Activated naive CD4-positive, alpha-beta T cell (primary cell): ENCODE measurements at places on chromosomes 1 and 21.

GRCh38 chr1:86155807-86156565 lies 586 bp downstream of the COL24A1 start:
- no peak for DNase-seq

DNA sequence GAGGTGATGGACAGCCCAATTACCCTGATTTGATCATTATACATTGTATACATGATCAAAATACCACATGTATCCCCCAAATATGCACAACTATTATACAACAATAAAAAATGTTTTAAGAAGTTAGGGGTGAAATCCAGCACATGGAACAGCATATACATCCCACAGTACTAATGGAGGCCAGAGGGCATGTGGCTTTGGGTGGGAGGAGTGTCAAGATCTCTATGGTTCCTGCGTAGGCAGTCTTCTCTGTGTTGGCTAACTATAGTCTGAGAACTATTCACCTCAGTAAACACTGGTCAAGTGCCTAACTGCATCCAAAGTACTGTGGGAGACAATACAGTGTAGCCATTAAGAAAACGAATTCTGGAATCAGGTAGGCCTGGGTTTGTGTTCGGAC lies 74.1 kb downstream of the GADD45A start:
- DNase-seq: no peak

DNA sequence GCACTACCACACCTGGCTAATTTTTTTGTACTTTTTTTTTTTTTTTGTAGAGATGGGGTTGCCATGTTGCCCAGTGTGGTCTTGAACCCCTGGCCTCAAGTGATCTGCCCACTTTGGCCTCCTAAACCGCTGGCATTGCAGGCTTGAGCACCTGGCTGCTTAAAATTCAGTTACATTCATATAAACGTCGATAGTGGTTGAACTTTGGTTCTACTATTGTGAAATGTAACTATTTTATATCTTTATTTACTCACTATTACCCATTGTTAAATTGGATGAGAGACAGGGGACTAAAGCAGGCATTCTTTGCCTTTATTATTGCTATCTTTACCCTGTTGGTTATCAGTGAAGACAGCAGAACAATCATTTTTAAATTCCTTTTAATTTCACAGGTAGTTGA lies 6.2 kb downstream of the SNX27 start:
- DNase-seq: no peak

DNA sequence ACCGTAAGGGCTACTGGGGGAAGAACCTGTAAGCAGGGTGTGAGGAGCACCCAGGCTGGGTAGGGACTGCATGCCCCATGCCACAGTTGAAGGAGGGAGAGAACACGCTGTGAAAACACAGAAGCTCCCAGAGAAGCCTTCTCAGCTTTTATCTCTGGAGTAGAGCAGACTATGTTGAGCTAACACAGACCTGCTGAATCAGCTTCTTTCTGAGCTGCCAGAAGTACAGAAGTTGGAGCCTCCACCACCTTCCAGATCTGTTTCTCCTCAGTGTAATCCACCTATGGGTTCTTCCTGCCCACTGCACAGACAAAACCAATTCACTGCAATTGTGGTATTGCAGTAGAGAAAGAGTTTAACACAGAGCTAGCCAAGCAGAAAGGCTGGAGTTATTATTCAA lies 5.4 kb downstream of the YBEY start:
- DNase-seq: no peak

DNA sequence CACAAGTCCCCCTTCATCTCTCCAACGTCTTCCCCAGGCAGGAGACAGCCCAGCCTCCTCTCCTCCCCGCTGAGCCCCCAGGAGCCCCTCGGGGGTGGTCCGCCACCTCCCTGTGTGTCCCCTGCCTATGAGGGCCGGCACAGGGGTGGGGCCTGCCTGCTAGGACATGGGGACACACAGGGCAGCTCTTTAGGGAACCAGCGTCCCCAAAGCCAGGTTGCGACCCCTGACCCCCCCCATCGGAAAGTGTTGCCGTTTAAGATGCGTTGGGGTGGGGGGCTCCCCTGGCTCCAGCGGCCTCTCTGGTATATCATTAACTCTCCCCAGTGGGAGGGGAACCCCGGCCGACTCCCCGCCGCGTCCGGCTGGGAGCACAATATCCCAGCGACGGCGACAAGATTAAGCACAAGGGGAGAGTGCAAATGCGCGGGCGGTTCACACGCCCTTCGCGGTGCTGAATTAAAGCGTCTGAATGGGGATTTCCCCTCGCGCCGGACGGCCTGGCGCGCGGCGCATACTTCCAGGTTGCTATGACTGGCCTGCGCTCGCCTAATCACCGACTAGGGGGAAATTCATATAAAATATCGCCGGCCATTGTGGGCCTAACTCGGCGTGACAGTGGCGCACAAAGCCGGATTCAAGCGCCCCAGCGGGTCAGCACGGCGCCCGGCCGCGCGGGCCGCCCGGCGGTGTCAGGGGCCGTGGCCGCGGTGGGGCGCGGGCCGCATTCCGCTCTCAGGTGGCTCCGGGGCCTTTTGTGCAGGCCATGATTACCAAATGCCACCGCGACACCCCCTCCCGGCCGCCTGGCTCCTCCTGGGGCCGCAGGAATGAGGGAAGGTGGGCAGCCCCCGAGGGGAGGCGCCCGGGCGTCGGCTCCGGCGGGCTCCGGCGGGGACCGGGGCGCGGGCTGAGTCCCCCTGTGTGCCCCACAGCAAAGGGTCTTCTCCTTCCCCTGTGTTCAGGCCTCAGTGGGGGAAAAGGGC lies 30.9 kb downstream of the WNT3A start:
- DNase-seq: no peak

GRCh38 chr1:180962178-180962577 lies 49.5 kb downstream of the KIAA1614 start:
- no peak for DNase-seq

DNA sequence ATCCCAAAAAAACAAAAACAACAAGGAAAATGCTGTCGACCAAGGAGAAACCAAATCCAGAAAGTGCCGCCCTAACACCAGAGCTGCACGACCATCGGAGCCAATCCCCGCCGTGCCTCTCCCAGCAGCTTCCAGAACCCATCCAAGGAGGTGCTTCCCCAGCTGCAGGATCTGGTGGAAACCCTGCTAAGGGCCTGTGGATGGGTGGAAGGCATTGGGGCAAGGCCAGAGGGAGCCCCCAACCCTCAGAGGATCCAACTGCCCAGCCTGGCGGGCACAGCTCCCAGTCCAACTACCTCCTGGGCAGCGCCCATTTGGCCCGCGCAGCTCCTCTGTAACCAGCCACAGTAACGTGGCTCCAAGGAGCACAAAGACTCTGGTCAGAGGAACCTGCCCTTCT lies 81.6 kb downstream of the NPHP4 start:
- DNase-seq: no peak
